Stimulated activated CD4-positive, alpha-beta T cell treated with anti-CD3 and anti-CD28 coated beads, Interleukin-4, amount 100 ng/mL, for 24 hours (primary cell): ENCODE measurements at places on chromosomes 1 and 21.

DNA sequence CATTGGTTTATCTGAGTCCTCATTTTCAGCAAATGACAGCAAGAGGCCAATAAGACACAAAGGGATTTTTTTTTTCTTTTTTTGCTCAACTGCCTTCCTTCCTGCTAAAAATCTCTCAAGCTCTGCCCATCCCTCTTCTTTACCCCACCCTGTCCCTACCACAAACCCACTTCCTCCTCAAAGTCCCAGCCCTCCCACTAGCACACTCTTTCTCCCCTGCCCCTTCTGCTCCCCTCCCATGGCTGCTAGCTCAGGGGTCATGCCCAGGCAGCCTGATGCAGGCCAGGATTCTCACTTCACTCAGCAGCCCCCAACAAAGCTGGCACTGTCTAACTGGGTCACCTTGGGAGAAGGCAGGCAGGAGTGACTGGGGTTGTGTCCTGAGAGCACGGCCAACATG lies 28.8 kb upstream of the PPP2R5A start:
- DNase-seq: no peak

GRCh38 chr21:21000591-21001175 lies 2.5 kb downstream of the NCAM2 start:
- no peak for DNase-seq

- DNase-seq: no peak
Measured at GRCh38 chr1:26535201-26535600, 5.6 kb downstream of the RPS6KA1 start.

DNA sequence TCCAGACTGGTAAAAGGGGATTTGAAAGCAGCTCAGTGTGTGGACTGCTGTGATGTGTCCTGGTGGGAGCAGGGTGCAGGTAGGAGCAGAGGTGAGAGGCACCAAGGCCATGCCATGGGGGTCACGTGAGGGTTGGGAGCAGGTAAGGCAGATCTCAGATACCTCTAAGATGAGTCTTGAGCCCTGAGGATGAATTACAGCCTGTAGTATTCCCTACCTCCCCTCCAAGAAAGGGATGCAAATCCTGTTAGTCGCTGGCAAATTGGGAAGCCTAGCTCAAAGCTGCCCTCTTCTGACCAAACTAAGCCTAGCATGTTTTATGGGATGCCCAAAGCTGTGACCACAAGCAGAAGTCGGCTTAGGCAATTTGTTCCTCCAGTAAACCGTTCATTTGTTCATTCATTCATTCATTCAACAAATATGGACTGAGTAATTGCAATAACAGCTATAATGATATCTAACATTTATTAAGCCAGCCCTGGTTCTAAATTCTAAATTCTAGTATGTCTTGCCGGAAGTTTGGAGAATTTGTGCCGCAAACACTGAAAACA lies 3.9 kb upstream of the NUAK2 start:
- DNase-seq: peak; percentile 65

GRCh38 chr1:245278846-245279245 lies 124.1 kb downstream of the KIF26B start:
- no peak for DNase-seq

DNA sequence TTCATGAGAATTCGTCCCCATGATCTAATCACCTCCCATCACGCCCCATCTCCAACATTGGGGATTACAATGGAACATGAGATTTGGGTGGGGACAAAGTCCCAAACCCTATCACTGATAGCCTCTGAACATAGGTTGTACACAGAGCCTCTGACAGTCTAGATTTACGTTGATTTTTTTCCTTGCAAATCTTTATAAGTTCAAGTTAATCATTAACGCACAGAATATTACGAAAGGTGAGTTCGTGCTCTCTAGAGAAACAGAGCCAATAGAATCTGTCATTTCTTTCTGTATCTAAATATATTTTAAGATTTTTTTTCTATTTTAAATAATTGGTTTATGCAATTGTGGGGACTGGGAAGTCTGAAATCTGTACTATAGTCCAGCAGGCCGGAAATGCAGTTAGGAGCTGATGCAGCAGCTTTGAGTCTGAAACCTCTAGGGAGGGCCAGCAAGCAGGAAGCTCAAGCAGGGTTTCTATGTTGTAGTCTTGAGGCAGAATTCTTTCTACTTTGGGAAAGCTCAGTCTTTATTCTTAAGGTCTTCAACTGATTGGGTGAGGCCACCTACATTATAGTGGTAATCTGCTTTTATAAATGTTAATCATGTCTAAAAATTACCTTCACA lies 61.0 kb downstream of the SELENOF start:
- DNase-seq: no peak

DNA sequence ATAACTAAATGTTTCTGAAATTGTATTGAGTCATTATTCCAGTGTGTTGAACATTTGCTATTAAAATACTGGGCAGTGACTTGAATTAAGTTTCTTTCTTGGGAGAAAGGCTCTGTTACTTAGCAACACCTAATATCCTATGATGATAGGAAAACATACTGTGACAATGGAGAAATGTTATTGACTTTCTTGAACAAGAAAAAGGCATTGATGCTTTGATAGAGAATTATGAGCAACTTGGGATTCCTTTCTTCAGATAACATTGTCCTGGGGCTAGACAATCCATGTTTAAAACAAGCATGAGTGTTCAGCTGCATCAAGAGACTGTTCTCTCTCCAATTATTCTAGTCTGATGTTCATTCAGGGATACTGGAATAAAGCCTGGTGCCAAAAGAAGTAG lies 215.9 kb upstream of the L1TD1 start:
- DNase-seq: no peak

DNA sequence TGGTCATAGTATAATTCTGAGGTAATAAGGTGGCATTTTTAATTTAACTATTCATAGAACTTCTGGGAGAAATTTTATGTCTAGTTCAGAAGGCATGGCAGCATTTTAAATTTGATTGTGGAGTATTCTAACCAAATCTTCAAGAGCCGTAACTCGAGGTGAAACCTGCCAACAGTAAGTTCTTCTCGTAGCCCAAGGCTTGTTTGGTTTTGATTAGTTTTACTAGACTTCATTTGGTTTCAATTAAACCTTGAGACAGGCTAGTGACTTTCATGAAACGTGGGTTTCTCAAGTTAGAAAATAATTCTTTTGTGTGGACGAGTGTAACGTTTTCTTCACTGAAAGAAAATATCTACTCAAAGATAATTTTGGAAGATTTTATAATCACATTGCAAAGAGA lies 395.5 kb downstream of the USP25 start:
- no peak for DNase-seq

DNA sequence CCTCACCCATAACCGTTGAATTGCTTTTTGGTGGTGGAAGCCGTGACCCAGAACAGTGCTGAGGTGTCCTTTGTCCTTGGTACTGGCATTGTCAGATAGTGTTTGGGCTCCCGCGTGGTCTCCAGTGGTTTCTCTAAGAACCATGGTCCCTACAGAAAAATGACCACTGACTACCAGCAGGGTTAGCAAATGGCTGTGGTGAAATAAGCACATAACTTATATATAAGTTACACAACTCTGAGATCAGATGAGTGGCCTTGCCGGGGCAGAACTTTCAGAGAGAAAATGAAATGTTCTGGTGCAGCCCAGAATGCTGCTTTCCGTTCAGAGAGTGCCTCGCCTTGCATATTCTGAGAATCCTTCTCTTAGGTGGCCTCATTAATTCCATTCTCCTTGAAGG lies 5.0 kb downstream of the SLC37A1 start:
- no peak for DNase-seq

DNA sequence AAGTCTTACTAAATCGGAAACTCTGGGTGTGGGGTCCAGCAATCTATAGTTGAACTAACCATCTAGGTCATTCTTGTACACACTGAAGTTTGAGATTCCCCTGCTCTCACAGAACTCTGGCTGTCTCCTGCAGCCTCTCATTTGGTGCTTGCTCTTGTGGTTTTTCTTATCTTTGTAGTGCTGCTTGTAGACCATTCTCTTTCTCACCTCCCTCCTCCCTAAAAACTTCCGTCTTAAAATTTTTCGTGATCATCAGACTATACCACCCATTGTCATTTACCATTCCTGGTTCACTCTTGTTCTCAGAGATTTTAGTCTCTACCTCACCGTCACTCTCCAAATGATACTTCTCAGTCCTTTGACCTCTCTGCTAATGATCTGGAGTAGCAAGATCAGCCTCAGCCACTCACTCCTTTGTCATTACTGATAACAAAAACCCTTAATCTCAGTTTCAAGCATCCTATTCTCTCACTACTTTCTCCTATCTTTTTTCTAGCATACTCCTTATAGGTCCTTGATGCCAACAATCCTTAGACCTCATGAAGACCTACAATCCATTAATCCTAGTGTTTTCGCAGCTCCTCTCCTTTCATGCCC lies 13.0 kb upstream of the EPHX4 start:
- no peak for DNase-seq

GRCh38 chr1:64900916-64901315 lies 65.4 kb downstream of the JAK1 start:
- no peak for DNase-seq

- DNase-seq: no peak
Measured at GRCh38 chr21:43585924-43586413, 73.3 kb downstream of the HSF2BP start.
